ENCODE measurements at places on chromosomes 3 and 15.
A peak's percentile ranks its signal among the peaks of the same experiment; 100 is the strongest.

DNA sequence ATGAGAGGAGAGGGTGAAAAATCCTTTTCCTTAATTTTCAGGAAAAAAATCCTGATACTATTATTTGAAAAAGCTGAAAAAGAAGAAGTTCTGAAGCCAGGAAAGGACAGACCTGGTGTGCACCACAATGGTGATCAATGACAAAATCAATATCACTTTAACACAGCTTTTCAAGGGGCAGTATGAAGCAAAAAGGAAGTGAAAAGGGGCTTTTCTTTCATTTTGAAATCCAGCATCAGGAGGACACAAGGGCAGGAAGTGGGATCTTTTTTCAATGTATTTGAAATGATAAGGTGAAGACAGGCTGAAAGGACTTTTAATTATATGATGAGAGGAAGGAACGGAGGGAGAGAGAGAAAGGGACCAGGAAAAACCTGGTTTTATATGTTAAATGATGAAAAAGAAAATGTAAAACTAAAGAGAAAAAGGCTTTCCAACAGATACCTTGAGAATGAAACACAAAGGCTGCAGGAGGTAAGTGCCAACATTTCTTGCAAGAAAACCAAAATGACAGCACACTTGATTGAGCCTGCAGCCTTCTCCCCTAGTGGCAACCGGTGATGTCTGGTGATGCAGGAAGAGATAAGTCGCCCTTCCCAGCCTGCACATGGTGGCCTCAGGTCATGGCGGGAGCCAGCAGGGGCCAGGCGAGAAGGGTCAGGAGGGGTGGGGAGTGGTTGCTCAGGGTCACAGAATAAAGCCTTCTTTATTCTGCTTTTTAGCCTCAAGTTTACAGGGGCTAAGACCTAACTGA lies 236.7 kb upstream of the WNT5A start:
- DNase-seq = no peak

DNA sequence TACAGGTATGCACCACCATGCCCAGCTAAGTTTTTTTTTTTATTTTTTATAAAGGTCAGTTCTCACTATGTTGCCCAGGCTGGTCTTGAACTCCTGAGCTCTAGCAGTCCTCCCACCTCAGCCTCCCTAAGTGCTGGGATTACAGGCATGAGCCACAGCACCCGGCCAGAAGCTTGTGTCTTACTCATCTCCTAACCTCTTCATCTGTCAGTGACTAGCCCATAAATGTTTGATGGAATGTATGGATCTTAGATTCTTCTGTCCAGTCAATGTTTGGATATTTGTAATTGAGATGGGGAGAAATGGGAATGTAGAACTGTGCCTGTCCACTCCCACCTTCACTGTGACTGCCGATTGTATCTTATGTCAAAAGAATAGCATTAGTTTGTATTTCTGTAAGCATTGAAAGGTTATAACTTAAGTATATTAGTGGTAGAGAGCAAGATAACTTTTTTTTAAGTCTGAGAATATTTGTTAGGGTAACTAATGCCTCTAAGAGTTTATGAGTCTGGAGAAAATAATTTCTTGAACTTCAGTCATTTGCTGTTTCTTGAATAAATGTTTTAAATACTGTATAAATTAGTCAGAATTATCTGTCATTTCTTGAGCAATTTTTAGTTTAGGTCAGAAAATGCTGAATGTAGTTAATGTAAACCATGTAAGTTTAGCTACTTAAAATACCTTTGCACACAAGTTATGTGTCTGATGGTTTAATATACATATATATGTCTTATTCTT lies 215.3 kb upstream of the CGNL1 start:
- no peak for DNase-seq

- no peak for DNase-seq
These were observed 48.6 kb downstream of the CMSS1 start for GRCh38 chr3:99866261-99866761.

- no peak for DNase-seq
These were observed 268.2 kb downstream of the BCHE start for GRCh38 chr3:165568907-165569462.

GRCh38 chr3:98553753-98554152 lies 22.0 kb downstream of the GPR15 start:
- DNase-seq = no peak

DNA sequence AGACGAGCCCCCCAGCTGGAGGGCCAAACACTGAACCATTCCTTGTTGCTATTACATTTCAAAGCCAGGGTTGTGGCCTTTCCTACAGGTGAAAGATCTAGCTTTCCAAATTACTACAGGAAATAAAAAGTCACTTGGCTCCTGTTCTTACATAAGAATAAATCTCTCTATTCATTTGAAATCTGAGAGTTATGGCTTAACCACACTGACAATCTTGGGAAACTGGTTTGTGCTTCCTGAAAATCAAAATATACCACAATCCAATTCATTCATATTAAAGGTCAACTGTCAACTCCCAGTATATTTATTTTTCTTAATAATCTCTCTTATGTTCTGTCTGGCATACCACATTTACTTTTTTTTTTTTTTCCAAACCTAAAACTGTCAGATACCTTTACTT lies 103.7 kb upstream of the LMOD3 start:
- DNase-seq = no peak

GRCh38 chr15:68148039-68148438 lies 57.1 kb downstream of the CALML4 start:
- DNase-seq = no peak

DNA sequence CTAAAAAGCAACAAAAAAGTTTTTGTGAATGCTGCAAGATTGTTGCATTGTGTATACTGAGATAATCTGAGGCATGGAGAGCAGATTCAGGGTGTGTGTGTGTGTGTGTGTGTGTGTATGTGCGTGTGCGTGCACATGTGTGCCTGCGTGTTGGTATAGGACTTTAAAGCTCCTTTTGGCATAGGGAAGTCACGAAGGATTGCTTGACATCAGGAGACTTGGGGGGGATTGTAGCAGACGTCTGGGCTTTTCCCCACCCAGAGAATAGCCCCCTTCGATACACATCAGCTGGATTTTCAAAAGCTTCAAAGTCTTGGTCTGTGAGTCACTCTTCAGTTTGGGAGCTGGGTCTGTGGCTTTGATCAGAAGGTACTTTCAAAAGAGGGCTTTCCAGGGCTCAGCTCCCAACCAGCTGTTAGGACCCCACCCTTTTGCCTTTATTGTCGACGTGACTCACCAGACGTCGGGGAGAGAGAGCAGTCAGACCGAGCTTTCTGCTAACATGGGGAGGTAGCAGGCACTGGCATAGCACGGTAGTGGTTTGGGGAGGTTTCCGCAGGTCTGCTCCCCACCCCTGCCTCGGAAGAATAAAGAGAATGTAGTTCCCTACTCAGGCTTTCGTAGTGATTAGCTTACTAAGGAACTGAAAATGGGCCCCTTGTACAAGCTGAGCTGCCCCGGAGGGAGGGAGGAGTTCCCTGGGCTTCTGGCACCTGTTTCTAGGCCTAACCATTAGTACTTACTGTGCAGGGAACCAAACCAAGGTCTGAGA lies 4.7 kb downstream of the BHLHE40 start:
- peak; percentile 60 for DNase-seq

DNA sequence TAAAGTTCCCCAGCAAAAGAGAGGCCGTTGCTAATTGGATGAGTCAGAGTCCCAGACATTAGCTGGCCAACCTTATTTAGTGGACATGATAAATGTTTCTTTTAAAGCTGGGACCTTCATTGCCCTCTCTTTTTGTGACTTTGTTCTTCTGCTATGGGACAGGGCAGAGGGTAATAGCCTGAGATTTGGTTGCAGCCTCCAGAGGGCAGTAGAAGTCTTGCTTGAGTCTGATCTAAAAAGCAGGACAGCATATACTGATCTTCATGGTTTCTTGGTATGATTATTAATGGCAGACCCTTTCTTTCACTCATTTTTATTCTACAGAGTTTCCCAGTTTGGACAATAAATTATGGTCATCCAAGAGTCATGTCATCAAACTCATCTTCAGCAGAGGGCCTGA lies 25.1 kb upstream of the ZKSCAN7 start:
- DNase-seq = no peak

- DNase-seq = no peak
These were observed 124.5 kb downstream of the TLE3 start for GRCh38 chr15:69973102-69973714.

DNA sequence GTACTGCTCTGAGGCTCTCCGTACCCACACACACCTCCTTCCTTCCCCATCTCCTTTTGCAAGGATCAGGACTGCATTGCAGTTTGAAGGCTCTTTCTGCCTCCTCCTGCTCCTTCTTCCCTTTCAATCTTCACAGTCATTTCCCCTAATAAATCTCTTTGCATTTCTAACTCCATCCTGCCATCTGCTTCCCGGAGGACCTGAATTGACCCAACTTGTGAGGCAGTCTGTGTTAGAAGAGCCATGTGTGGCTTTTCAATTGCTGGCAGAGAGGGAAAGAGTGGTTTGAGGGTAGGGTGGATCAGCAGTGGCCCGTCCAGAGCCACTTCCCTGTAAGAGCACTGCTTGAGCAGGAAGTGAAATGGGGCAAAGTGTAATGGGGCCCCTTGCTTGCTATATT lies 35.8 kb downstream of the ANAPC13 start:
- no peak for DNase-seq

GRCh38 chr3:193987186-193987585 lies 148.8 kb upstream of the HES1 start:
- no peak for DNase-seq

DNA sequence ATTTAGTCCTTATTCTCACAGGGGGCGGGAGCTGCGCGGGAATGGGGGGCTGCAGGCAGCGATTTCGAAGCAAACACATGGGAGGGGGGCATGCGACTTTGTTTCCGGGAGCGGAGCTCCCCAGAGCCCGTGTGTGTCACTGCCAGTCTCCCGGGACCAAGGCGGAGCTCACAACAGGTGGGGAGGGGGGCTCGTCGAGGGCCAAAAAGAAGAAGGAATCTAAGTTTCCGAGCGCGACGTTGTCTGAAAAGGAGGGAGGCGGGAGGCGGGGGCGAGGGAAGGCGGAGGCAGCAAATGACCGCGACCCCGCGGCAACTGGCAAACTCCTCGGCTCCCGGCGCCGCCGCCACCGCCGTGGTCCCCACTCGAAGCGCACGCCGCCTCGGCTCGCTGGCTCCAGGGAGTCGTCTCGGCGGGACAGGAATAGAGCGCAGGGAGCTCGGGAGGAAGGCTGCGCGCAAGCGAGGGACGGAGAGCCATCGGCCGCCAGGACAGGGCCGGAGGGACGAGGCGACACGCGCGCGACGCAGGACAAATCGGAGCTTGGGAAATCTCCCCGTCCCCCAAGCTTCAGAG lies 1.4 kb downstream of the FOXP1 start:
- DNase-seq = no peak

GRCh38 chr3:18641916-18642315 lies 216.8 kb upstream of the SATB1 start:
- no peak for DNase-seq

- no peak for DNase-seq
These were observed 108.8 kb downstream of the EPHA3 start for GRCh38 chr3:89216016-89216739.

GRCh38 chr15:95866711-95867440 lies 463.6 kb upstream of the NR2F2 start:
- DNase-seq = no peak

GRCh38 chr3:49636883-49637609 lies 37.1 kb upstream of the APEH start:
- DNase-seq = no peak

DNA sequence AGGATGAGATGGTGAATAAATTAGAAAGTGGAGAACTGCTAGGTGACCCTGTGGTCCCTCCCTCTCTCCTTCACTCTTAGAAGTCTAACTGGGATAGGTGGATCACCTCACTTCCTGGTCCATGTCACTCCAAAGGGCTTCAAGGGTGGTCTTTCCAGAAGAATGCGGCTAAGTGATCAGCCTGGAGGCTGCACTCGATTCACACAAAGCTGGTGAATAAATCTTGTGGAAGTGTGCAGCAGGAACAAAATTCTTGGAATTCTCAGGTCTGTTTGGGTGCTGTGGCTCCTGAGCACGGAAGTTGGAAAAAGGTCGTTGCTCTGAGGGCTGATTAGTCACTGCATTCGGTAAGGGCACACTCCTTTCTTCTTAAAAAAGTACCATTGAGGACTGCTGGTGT lies 46.3 kb downstream of the GASK1A start:
- DNase-seq = no peak

GRCh38 chr3:112982710-112983109 lies 7.8 kb upstream of the CD200R1 start:
- DNase-seq = no peak

DNA sequence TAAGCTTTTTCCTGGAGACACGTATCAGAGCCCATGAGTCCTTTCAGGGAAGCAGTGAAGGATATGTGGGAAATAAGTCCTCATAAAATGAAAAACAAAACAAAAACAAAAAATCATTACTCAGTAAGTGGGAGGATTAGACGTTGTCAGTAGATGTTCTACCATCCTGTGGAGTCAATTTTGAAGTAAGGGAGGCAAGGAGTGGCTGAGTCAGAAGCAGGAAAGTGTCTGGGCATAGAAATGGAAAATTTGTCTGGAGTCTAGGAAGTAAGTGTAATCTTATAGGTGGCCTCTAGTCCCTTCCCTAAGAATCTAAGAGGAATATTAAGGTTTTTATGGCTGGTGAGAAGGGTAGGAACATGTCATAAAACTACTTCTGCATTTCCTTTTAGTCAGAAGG lies 339.8 kb upstream of the SEMA6D start:
- DNase-seq = no peak

GRCh38 chr15:80480909-80481308 lies 76.7 kb downstream of the ARNT2 start:
- no peak for DNase-seq

GRCh38 chr15:89494941-89495637 lies 1.3 kb downstream of the RHCG start:
- DNase-seq = no peak

- DNase-seq = no peak
These were observed 31.7 kb upstream of the SUCLG2 start for GRCh38 chr3:67686069-67686468.

- no peak for DNase-seq
These were observed 4.4 kb upstream of the ZNF589 start for GRCh38 chr3:48236531-48236930.

DNA sequence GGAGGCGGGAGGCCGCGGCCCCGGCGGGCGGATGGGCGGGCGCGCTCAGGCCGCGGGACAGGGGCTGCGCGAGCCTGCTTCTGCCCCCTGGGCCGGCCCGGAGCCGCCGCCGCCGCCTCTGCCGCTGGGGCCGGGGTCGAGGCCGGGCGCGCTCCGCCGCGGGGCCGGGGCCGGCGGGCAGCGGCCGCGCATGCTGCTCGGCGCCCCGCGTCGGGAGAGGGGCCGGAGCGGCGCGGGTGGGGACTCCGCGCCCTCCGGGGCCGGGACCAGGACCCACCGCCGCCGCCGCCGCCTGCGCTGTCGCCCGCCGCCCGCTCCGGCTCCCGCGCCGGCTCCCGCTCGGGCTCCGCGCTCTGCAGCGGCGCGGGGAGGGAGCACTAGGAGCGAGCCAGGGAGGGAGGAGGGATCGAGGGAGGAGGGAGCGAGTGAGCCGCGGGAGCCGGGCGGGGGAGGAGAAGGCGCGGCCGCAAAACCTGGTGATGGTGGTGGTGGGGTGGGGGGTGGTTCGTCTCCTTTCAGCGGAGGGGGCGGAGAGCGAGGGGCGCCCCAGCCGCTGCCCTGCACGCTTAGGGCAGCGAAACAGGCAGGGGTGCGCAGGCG lies at the start of gene LINGO1:
TSS of gene LINGO1 (minus strand) at position 379 of the 600 bp plus-strand sequence. CDS start 597 bp downstream, outside the sequence.
- no peak for DNase-seq

- DNase-seq = no peak
These were observed 43.3 kb downstream of the ZNF609 start for GRCh38 chr15:64503640-64504039.
